ENCODE measurements at places on chromosomes 5 and 9. TPM values are rescaled to one million over a fixed set of nuclear protein-coding genes. Genes with fewer than 3 reads are reported as not detected.

Gene PAXX
- 9.2 TPM for total RNA-seq

Gene SLC25A48
- total RNA-seq = not detected

Gene ZNF782
- total RNA-seq = 2.9 TPM

Gene OTP
- not detected for total RNA-seq

Gene PCDHB8
- 0.43 TPM for total RNA-seq

Gene LCN10
- total RNA-seq = not detected

Gene TAF1L
- under 0.01 TPM for total RNA-seq

Gene ZBTB34
- 11.5 TPM for total RNA-seq

Gene ANKRD18B
- total RNA-seq = under 0.01 TPM

Gene PRDM9
- total RNA-seq = not detected

Gene SHOC1
- total RNA-seq = not detected

Gene GABBR2
- 2.6 TPM for total RNA-seq

Gene ACSL6
- 0.65 TPM for total RNA-seq

Gene SLC28A3
- under 0.01 TPM for total RNA-seq

Gene PCDHAC1
- 0.11 TPM for total RNA-seq

Gene APBA1
- total RNA-seq = 8.2 TPM

Gene CCDC192
- total RNA-seq = not detected

Gene FAM221B
- not detected for total RNA-seq

Gene REEP2
- 1.0 TPM for total RNA-seq

Gene FNBP1
- total RNA-seq = 79.2 TPM

Gene CCDC171
- total RNA-seq = 0.65 TPM

Gene ENTREP1
- total RNA-seq = 7.6 TPM

Gene BTNL9
- 0.11 TPM for total RNA-seq

Gene WNK2
- total RNA-seq = under 0.01 TPM

Gene C5
- total RNA-seq = 0.98 TPM

Gene RELL2
- 7.3 TPM for total RNA-seq

Gene CDX1
- total RNA-seq = under 0.01 TPM

Gene NFIB
- 199 TPM for total RNA-seq

Gene TRPM3
- 0.11 TPM for total RNA-seq

Gene SPINK4
- total RNA-seq = not detected

Gene ADAMTS19
- not detected for total RNA-seq

Gene KCNV2
- total RNA-seq = not detected

Gene GABRA1
- not detected for total RNA-seq

Gene INSL4
- not detected for total RNA-seq

Gene OGN
- total RNA-seq = not detected

Gene SLC31A1
- total RNA-seq = 13.2 TPM

Gene SUSD1
- 26.5 TPM for total RNA-seq

Gene IFNA21
- total RNA-seq = not detected

Gene NREP
- total RNA-seq = 27.6 TPM

Gene HTR4
- total RNA-seq = not detected

Gene FGF1
- 0.09 TPM for total RNA-seq

Gene NADK2
- 24.8 TPM for total RNA-seq

Gene LCN1
- total RNA-seq = not detected

Gene FOXD4
- total RNA-seq = 0.17 TPM

All from dermis lymphatic vessel endothelial cell (primary cell).